Astrocyte (in vitro differentiated cells and primary cell): ENCODE measurements at places on chromosomes 4 and X.

DNA sequence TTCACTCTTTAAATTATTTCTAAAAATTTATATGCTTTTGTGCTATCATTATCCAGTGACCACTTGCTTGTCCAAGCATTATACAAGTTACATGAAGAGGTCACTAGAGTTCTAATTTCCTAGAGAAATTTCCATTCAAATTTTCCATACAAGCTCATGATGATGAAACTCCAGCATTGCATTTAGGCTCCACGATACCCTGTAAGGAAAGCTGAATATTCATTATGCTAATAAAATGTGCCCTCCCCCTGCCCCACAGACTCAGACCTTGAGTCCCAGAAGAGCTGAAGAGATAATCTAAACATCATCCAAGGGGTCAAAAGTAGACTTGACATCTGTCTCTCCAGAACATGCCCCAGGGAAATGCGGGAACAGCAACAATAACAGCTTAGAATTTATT lies 19.6 kb upstream of the FAM156A start:
- no peak for DNase-seq

GRCh38 chr4:25658357-25658771 lies 2.7 kb downstream of the SLC34A2 start:
- DNase-seq, result no peak

GRCh38 chrX:24890677-24891076 lies 125.1 kb downstream of the ARX start:
- no peak for DNase-seq

DNA sequence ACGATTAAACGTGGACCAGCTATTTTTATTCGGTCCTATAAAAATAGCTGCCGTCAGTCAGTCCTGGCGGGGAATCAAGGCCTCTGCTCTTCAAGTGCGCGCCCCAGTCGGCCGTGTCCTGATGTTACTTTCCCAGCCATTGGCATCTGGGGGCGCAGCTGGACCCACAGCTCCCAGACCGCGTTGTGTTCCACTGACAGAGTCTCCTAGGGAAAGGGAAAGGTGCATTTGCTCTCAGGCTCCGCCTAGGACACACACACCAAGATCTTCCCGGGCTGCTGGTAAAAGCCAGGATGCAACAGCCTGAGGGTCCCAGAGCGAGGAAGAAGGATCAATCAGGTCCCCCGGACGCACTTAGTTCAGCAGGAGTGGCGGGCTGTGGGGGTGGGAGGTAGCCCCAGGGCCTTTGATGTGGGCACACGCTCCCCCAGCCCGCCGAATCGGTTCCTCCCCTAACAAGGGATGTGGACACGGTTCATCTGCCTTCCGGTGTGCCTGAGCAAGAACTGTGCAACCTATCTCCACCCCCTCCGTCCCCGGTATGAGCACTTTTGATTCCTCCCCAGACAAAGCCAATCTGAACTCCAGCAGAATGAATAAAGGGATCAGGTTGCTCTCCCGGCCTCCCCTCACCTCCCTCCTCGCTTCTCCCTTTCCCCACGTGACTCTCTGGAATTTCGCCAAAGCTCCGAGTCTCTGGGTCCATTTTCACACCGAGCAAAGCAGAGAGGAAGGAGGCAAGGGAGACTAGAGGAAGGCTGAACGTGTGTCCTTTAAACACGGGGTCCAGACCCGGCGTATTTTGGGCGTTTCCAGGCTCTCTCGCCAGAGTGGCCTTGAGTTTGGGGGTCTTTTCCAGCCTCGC lies 626 bp upstream of the FRAS1 start:
- DNase-seq, result peak; percentile 66

DNA sequence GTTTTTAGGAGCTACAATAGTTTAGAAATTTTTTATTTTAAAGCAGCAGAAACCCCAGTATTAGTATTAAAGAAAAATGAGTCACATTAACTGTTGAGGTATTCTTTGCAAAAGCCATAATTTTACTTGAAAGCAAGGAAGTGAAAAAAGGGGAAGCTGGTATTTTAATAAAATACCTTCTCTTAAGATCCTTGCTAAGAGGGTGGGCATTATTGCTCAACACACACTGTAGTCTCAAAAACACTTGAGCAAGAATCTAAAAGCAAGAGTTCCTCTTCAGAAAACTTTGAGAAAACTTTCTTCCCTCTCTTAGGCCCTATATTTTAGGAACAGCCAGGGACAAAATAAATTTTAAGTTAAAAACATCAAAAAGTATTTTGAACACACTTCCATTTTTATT lies 259.4 kb upstream of the DIAPH2 start:
- no peak for DNase-seq

DNA sequence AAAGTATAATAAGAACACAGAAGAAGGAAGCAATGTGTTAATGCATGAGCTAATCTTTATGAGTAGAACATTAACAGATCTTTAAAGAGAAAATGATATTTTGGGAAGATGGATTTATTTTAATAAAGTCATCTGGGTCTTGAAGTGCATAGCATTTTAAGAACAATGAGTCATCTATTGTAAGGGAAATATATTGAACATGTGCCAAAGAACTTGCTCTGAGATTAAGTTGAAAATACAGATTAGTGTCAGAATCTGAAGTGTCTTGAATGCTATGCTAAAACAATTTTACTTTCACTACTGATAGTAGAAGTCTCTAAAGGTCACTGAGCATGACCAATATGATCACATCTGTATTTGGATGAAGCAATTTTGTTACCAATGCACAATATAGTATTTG lies 776.7 kb upstream of the GRID2 start:
- DNase-seq, result no peak

DNA sequence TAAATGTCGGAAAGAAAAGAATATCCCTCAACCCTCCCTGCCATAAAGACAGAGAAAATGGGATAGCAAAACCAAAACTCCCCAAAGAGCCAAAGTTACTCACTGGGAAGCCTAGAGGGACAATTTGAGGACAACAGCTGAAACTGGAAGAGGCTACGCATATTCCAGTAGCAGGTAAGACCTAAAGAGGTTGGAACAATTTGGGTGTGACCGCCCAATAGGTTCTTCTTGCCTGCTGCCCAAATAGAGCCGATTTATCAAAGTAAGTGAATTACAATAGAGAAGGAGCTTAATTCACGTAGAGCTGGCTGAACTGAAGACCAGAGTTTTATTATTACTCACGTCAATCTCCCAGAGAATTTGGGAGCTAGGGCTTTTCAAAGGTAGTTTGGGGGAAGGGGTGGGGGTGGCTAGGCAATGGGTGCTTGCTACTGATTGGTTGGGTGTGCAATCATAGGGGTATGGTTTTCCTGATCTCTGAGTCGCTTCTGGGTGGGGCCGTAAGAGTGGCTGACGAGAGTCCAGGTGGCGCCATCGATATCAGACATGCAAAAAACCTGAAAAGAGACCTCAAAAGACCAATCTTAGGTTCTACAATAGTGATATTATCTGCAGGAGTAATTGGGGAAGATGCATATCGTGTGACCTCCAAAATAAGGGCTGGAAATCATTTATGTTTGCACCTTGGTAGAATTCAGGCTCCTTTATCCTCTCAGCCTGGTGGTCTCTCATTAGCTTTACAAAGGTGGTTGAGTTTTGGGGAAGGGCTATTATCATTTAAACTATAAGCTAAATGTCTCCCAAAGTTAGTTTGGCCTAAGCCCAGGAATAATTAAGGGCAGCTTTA lies 39.0 kb upstream of the SLC7A3 start:
- DNase-seq, result no peak

GRCh38 chr4:149801416-149801815 lies 14.2 kb downstream of the IQCM start:
- no peak for DNase-seq

DNA sequence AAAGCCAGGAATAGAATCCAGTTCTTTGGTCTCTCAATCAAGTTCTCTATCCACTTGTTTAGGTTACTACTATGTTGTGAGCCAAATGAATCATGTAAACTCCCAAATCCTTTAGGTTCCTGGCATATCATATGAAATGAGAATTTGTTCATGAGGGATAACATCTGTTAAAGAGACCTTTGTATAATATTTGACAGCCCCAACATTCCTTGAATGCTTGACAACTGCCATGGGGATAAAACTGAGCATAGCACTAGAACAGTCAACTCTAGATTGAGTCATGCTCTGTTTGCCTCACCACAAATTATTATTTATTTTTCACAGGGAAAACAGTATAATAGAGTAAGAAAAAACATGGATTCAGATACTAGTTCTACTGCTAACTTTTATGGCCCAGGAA lies 93.3 kb downstream of the NAA11 start:
- DNase-seq, result no peak

- DNase-seq, result no peak
These were observed 268.1 kb upstream of the GRID2 start for GRCh38 chr4:92035666-92036065.

DNA sequence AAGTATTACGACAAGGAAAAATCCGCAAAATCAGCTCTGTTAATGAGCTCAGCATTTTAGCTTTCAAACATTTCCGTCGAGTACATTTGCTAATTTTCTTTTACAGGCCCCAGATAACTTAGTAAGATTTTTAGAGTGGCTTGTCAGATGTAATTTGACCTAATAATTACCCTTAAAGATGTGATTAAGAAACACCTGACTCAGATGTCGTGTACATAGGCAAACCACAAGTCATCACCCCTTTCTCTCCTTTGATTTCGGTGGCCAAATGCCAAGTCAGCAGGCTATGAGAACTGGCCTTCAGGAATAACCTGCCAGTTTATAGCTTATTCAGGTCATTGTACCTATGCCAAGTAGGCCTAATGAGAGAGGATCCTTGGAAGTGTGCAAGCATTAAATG lies 369.6 kb downstream of the PCDH7 start:
- DNase-seq, result peak; percentile 85

DNA sequence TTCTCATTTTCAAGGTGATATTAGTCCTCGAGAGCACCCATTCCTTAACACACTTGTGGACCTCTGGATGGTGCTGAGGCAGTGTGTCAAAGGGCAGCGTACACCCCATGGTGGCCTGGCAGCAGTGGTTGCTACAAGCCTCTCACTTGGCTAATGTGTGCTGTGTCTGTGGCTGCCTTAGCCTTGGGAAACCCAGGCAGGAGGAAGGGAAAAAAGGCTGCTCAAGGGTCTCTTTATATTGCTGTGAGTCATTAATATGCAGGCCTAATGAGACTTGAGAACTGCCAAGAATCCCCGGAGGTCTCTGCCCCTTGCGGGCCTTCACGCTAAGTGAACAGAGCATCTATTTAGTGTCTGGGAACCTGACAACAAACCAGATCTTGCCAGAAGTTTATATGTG lies 7.0 kb downstream of the PCDH10 start:
- DNase-seq, result peak; percentile 76

- no peak for DNase-seq
These were observed 244.2 kb downstream of the PPP1R2C start for GRCh38 chrX:42533761-42534160.

- DNase-seq, result no peak
These were observed 37.9 kb upstream of the MSX1 start for GRCh38 chr4:4821577-4821976.

GRCh38 chrX:10098270-10098713 lies 58.5 kb upstream of the CLCN4 start:
- DNase-seq, result no peak

- no peak for DNase-seq
These were observed 3.6 kb upstream of the ELOVL6 start for GRCh38 chr4:110202024-110202423.

GRCh38 chr4:112931001-112931400 lies 118.5 kb upstream of the ANK2 start:
- no peak for DNase-seq

- DNase-seq, result peak; percentile 53
These were observed 51.3 kb downstream of the RTL9 start for GRCh38 chrX:110409925-110410324.

DNA sequence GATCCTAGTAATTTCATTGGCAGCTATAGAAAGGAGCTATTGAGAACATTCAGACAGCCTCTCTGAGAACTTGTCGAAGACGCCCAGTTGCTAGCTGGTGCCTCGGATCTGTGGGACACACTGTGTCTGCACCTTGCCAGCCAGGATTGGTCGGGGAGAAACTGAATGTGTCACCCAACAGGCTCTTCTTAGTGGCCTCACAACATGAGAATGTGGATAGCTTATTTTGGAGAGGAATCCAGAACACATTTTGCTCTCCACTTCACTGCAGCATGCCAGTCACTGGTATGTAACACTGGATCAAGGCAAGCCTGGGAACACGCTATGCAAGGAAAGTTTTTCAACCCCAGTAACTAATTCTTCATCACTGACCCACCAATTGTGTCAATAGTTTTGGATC lies 89.5 kb upstream of the TRPC3 start:
- DNase-seq, result no peak

- no peak for DNase-seq
These were observed 25.0 kb upstream of the GJB1 start for GRCh38 chrX:71198066-71198465.

DNA sequence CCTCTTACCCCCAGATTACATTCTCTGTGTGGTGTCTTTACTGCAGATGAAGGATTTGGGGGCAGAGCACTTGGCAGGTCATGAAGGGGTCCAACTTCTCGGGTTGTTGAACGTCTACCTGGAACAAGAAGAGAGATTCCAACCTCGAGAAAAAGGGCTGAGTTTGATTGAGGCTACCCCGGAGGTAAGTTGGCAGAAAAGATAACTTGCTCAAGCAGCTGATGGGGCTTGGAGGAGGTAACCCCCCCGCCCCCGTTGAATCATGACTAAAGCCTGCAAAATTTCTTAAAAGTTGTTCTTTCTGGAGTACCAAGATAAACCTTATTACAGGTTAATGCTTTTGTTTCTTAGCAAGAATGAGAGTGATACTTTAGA lies 1.5 kb downstream of the CCNG2 start:
- no peak for DNase-seq

DNA sequence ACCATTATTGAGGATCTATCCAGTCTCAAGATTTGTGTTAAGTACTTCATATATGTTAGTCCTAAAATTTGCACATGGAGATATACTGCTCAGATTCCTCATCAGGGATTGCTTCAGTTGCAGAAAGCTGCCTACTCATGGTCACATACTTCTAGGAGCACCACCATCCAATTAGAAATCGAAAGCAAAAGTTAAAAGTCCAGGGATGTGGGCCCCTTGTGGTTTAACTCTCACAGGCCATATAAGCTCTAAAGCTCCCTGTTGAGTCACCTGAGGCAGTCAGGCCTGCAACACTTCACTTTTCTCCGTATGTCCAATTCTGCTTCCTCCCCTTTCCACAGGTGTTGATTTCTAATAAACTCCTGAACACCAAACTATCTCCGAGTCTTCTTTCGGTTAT lies 84.2 kb downstream of the CNOT6L start:
- DNase-seq, result peak; percentile 50

GRCh38 chr4:124321364-124321763 lies 391.2 kb downstream of the ANKRD50 start:
- peak; percentile 10 for DNase-seq

- DNase-seq, result no peak
These were observed 4.8 kb downstream of the PPP2R2C start for GRCh38 chr4:6467600-6467999.

DNA sequence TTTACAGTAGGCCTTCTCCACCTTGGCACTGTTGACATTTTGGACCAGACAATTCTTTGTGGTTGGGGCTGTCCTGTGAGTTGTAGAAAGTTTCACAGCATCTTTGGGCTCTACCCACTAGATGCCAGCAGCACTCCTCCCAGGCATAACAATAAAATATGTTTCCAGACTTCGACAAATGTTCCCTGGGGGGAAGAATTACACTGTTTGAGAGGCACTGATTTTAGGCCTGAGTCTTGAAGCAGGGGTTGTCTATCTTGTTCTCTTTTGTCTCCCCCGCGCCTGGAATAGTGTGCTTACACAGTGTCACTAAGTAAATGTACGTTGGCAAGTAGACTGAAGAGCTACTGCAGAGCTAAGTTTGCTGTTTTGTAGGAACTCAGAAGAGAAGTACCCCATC lies 254.4 kb upstream of the BOD1L1 start:
- DNase-seq, result no peak

- no peak for DNase-seq
These were observed 14.1 kb downstream of the RNF212 start for GRCh38 chr4:1099270-1099669.

- peak; percentile 51 for DNase-seq
These were observed 294.5 kb downstream of the PDGFC start for GRCh38 chr4:156677131-156677531.
